ENCODE measurements at places on chromosomes 7 and 10.

DNA sequence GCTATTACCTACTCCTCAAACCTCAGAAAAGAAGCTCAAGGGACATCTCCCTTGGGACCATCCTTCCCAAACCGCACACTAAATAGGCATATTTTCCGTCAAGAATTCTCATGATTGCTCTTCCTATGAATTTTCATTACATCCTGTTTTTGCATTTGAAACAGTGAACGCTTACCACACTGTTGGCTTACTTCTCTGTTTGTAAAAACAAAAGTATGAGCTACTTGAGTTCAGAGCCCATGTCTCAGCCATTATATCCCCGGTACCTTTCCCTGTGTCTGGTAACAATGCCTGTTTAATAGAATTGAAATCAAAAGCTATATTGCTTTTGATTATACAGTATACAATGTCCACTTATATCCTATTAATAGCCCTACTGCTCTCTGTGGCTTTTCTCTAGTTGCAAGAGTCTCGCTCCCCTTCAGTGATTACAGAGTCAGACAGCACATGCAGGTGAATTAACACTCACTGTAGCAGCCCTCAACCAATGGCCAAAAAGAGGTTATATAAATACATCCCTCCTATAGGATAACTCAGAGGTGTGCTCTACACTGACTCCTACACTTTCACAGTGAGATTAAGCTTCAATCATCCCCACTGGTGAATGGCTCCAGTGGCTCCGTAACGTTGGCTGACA lies 264.4 kb downstream of the SORCS1 start:
- DNase-seq: no peak

DNA sequence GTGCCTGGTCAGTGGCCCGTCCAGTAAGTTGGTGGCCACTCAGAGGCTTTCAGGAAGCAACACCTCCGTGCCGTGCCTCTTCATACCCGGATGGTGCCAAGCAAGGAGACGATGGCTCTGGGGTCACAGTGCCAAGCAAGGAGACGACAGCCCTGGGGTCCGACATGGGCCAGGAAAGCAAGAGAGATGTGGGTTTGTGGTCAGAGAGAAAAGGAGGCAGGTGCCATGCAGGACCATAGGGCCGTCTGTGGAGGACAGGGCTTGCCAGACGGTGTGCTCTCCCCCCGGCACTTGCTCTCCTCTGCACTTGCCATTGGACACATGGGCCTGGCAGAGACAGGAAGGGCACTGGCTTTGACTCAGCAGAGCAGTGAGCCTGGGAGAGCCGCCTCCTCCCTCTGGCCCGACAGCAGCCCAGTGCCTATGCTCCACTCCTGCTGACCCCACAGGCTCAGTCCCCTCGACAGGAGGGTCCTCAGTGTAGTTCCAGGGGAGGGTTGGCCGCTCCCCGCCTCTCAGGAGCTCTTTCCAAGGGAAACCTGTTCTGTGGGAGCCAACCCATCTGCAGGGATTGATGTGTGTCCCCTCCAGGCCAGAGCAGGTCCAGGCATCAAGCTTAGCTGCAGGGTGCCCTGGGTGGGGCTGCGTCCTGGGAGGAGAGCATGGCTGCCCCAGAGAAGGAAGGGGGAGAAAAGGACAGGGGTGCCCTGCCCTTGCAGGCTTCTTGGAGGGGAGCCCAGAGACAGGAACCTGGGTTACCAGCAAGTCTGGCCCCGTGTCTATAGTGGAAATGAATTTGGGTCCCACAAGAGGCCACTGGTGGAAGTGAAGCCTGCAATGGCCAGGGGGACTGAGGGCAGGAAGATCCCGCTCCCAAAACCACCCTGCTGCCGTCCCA lies 7.6 kb upstream of the CALML5 start:
- no peak for DNase-seq

GRCh38 chr7:134771889-134772288 lies 7.5 kb upstream of the CALD1 start:
- DNase-seq: no peak

DNA sequence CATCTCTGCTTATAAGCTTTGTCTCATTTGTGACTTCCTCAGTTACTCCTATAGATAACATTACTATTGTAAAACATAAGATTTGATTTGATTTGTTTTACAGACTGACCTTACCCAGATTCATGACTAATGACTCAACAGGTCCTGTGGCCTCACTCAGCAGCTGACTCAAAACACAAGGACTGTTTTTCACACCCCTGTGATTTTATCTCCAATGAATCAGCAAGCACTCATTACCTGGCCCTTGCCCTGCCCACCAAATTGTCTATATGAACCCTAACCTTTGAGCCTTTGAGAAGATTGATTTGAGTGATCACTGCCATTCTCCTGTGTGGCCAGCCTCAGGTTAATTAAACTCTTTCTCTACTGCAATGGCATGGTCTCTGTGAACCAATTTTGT lies 1064.6 kb upstream of the LRRTM3 start:
- DNase-seq: peak; percentile 21

DNA sequence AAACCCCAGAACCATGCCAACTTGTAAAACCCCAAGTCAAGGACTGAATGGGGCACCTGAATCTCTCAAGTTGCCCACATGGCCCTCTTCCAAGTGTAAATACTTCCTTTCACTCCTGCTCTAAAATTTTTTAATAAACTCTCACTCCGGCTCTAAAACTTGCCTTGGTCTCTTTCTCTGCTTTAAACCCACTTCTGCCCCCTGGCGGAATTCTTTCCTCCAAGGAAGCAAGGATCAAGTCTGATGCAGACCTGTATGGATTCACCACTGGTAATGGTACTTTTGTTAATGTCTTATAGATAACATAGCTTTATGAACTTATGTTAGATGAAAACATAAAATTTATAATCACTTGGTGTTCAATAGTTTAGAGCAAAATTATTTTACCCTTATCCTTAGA lies 33.8 kb downstream of the SLC16A9 start:
- DNase-seq: no peak

DNA sequence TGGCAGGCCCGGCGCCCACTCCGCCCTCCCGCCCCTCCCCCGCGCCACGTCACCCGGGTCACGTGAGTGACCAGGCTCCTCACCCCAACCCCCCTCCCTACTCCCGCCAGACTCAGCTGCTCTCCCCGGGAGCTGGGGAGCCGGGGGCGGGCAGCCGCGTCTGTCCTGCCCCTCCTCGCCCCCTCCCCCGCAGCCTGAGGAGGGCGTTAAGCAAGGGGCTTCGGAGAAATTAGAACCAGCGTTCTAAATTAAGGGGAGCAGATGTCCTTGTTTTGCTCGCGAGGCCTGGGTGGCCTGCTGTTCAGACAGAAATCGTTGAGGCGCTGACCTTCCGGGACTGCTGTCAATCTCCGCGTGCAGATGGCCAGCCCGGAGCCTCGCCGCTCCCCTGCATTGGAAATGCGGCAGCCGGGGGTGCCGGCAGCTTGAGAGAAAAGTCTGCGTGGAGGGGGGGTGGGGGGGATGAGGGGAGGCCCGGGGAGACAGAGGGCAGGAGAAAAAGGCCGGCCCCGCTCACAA lies 102.2 kb upstream of the ZNF438 start:
- DNase-seq: peak; percentile 85

GRCh38 chr10:61961278-61961677 lies 59.8 kb downstream of the ARID5B start:
- DNase-seq: peak; percentile 23

DNA sequence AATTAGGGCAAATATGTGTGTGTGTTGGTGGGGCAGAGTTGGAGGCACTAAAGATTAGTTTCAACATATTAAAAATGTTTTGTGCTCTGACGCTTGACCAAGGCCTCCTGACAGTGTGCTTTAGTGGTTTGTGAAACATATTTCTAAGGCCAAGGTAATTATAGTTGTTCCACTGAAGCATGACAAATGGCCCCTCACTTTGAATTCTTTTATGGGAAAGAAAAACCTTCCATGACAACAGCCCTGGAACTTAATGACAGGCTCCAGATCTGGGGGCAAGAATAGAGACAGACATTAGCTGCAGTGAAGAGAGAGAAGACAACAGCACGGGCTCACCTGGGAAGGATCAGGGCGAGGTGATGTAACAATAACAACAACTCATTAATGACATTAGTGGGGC lies 155.8 kb downstream of the CHN2 start:
- DNase-seq: no peak

DNA sequence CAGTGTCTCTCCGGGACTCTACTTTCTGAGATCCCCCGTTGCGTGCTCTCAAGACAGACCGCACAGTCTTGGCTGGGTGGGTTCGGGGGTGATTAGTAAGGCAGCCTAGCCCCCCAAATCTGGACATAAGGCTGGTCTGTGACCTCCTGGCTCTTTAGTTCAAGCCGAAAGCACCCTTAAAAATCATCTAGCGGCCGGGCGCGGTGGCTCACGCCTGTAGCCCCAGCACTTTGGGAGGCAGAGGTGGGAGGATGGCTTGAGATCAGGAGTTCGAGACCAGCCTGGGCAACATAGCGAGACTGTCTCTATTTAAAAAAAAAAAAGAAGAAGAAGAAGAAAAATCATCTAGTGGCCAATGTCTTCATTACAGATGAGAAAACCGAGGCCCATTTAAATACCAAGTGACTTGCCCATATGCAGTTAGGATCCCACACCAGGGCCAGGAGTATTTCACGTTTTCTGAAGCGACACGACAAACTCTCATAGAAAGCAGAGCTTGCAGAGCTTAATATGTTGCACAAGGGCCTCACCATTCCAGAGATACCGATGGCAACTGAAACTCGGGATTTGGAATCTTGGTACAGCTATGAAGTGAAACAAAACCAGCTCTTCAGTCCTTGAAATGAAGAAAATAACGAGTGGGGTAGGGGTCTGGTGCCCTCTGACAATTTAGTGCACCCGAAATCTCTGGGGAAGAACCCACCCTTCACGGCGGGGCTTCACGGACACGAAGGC lies 703 bp upstream of the HILPDA start:
- DNase-seq: no peak

GRCh38 chr7:26284995-26285632 lies 6.5 kb upstream of the SNX10 start:
- DNase-seq: no peak

- DNase-seq: no peak
Observed at GRCh38 chr10:22655312-22655981, 58.9 kb downstream of the PIP4K2A start.

DNA sequence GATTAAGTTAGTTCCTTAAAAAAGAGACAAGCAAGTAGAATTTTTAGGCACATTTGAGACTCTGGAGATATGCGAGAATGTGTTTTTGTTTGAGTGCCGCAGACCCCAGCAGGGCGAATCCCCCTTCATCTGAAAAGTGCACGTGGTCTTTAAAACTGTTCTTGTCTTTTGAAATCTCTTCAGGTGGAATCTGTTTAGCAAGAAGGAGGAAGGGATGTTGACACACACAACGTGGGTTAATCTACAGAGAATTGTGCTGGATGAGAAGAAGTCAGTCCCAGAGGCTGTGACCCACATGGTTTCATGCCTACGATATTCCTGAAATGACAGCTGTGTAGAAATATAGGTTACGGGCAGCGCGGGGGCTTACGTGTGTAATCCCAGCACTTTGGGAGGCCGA lies 27.1 kb upstream of the ZFAND2A start:
- no peak for DNase-seq

- DNase-seq: no peak
Observed at GRCh38 chr7:97174303-97174702, 56.8 kb downstream of the SDHAF3 start.
